ENCODE measurements at places on chromosomes 3 and 15.
A peak's percentile ranks its signal among the peaks of the same experiment; 100 is the strongest.

- no peak for DNase-seq
Measured at GRCh38 chr3:113287111-113287802, 75.9 kb downstream of the BOC start.

GRCh38 chr3:195847055-195847950 lies 35.6 kb upstream of the MUC4 start:
- DNase-seq: no peak

DNA sequence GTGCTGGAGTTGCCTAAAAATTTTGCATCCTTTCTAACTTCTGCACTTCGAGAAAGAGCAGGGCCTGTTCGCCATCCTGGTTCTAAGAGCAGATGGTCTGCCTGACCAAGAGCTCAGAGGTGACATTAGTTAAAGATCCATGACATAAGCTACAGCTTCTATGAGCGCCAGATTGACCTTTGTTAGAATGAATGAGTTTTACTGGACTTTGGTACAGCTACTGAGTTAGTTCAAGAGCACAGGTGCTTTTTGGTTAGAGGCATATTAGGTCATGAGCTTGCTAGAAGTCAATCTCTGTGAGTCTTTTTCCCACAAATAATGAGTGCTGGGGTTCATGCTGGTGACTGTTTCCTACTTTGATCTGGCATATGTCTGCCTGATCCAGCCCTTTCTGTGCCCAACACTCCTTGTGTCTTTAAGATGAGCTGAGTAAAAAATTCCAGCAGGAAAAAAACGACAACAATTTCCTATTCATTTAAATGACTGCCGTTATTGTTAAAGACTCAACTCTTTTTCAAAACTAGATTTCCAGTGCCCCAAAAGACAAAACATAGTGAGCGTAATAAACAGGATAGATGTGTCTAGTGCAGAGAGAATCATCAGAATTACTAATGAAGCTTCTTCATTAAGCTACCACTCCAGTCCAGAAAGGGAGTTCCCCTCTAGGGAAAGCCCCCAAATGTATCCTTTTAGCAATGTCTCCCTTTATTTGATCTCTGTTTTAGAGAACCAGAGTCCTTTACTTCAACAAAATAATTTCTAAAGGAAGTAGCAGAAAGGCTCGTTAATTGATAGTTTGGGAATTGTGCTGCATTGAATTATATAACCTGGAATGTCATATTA lies 152.9 kb downstream of the SLCO3A1 start:
- no peak for DNase-seq

GRCh38 chr3:22377421-22377820 lies 626.4 kb upstream of the ZNF385D start:
- DNase-seq: no peak

- no peak for DNase-seq
Measured at GRCh38 chr15:92425578-92426225, 32.0 kb downstream of the ST8SIA2 start.

GRCh38 chr3:74808506-74809275 lies 194.2 kb upstream of the CNTN3 start:
- no peak for DNase-seq

DNA sequence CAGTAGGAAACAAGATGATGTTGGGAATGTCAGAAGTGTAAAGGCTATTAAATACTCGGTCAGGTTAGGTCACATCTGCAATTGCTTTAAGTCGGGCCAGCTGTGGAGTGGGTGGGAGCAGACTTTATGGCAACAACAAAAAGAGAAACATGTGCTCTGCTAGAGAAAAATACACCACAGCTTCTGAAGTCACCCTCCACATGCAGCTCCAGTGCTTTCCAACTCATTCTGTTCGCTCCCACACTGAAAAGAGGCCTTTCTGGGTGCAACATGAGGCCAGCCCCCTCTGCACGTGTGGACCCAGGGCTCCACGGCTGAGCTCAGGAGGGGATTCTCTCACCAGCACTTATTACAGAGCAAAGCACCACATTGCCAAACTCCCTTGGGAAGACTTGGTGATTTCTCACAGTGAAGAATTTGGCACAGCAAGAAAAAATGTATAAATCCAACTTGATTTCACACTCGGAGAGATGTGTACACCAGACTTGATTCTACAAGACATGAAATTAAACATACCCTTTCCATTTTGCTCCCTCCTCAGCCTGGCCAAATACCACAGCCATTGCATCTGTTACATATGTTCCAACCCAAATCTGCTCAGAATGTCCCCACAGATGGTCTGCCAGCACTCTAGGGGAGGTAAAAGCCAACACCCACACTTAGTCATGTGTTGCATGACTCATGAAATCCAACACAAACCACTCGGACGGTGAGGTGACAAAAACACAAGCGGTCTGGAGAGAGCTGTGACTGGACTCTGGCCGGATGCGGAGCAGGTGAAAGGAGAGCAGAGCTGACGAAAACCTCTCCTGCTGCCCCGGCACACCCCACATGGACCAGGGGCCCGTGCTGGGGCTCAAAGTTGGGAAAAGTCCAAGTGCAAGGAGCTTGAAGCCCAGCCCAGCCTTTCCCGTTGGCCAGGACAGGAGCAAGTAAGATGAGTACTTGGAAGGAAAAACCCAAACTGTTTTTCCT lies 74.6 kb downstream of the ITGB5 start:
- no peak for DNase-seq

DNA sequence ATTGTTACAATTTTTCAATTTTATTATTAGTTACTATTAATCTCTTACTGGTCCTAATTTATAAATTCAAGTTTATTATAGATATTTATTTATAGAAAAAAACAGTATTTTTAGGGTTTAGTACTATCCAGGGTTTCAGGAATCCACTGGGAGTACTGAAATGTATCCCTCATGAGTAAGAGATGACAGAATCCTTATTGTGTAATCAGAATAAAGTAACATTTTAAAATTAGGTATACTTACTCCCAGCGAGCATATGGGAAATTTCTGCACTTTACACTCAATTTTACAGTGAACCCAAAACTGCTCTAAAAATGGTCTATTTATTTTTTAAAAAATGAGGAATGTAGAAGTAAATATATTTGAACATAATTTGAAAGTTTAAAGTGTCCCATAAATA lies 202.7 kb downstream of the CGGBP1 start:
- DNase-seq: no peak

DNA sequence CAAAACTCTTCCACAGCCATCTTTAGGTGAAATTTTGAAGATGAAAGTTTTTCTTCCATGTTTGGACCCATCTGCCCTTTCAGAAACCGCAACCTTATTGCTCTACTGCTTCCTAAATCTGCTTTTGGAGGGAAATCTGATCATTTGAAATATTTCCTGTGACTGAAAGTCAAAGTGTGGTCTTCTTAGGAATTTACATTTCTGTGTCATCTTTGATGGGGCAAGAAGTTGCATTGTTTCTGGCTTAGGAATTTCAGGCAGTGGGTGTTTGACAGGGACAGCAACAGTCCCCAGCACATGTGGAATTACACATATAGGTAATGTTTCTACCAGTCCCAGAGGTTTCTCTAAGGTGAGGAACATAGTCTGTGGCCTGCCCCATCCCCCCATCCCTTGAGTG lies 5.3 kb upstream of the TYRO3 start:
- no peak for DNase-seq

DNA sequence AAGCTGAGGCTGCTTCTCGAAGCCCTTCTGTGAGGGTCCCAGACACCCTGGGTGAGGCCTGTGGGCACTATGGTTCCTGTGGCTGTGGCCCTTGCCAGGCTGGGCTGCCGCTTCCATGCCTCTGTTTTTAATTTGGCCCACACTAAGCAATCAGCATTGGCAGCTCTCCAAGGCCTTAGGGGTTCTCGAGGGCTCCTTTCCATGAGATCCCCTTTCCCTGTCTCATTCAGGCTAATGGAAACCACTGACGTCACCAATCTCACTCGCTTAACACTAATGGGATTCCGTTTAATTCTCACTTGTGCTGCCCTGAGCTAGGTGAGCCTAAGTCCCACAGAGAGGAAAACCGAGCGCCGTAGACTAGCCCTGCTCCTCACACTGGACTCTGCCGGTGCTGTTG lies 60.2 kb upstream of the RAB6B start:
- no peak for DNase-seq

DNA sequence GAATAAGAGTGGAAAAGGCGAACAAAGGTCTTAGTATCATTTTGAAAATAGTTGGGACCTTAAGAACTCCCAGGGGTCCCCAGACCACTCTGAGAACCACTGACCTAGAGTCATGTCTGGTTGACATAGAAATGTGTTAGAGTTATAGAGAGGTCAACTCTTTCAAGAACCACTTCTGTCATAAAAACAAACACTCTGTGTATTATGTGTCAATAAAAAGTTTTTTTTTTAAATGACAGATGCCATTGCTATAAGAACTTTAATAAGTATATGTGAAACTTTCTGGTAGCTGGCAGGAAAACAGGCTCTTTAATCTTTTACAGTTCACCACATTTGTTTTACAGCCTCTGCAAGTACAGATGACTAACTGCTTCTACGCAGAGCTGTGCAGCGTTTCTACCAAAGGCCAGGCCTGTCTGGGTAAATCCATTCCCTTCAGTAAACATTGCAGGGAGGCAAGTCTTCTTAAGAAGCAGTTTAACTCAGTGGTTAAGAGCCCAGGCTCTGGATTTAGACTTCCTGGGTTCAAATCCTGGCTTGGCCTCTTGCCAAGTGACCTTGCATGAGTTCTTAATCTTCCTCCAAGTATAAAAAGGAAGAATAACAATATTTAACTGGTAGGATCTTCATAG lies 56.6 kb downstream of the RFTN1 start:
- DNase-seq: no peak

GRCh38 chr3:126537116-126537729 lies 13.3 kb downstream of the CHST13 start:
- no peak for DNase-seq

GRCh38 chr15:74268020-74268419 lies 31.9 kb downstream of the CCDC33 start:
- DNase-seq: no peak

DNA sequence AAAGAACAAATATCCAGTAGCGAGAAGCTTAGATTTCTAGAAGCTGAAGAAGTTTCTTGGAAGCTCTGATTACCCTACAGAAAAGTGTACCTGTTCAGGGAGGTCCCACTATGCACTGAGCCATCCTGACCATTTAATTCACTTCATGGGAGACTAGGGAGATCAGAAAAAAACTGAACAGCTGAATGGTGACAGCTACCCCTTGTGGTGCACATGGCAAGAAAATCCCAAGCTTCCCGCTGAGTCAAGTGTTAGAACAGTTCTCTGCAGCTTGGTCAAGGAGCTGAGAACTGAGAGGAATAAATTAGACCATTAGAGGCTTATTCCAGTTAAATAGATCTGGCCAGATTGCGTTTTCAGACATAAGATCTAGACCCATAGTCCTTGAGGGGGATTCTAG lies 197.2 kb upstream of the VEPH1 start:
- no peak for DNase-seq

GRCh38 chr3:195809291-195809785 lies 2.4 kb downstream of the MUC4 start:
- no peak for DNase-seq

GRCh38 chr3:125054449-125055329 lies 1.1 kb downstream of the HEG1 start:
- peak; percentile 37 for DNase-seq

DNA sequence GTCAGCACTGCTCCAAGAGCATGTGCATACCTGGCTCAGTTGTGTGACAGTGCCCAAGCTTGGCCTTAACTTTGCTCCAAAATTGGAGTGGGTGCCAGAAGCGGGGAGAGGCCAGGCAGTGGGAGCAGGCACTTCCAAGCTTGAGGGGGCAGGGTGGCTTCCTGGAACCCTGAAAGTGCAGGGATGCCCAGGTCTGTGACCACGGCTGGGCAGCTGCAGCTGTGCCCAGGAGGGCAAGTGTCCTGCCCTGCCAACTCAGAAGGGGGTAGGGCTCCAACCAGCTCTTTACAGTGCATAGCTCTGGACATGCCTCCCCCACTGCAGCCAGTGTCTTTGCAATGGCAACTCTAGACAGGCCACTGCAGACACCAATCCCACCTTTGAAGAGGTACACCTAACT lies 478.6 kb downstream of the OTOL1 start:
- DNase-seq: no peak

DNA sequence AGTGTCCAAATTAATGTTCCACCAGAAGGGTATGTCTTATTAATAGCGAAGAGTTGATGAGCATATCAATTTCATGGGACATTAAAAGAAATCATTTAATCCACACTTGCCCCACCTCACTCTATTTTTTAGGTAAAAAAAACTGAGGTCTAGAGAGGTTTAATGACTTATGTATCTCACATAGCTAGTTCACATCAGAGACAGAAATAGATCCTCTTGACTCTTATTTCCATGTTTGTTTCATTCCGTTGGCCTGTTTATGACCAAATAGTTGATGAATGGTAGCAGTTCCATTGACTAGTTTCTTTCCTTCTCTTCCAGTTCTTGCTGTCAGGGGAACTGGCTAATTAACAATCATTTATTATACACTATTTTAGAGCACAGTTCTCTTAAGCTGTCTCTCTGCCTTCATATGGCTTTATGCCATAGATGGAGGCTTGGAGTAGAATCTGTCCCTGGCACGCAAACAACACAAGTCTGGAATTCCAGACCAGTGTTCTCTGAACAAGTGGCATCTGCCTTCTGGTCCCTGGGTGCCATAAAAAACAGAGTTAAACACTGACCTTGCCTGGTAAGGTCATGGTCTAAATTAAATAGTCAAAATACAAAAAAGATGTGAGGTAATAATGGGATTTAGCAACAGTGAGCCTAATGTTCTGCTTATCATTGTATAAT lies 220.0 kb upstream of the CGNL1 start:
- DNase-seq: no peak

- DNase-seq: no peak
Measured at GRCh38 chr3:64048631-64049061, 25.4 kb upstream of the PSMD6 start.

GRCh38 chr15:89839167-89839810 lies 24.6 kb upstream of the ANPEP start:
- no peak for DNase-seq

DNA sequence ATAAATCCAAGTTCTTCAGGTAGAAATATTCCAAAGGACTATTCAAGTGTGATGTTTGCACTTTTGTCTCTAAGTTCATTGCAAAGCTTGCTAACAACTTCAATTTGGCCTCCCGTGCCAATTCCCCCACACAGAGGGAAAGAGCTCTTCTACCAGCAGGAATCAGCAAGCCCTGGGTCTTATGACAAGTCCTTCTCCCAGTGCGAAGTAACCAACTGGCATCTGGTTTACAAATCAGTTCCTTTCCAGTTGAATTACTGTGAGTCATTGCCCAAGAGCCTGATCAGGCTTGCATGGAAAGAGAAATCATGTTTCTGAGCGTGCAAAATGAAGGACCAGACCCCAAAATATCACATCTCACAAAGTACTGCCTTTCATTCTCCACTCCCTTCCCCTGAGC lies 62.7 kb upstream of the SLCO3A1 start:
- no peak for DNase-seq

DNA sequence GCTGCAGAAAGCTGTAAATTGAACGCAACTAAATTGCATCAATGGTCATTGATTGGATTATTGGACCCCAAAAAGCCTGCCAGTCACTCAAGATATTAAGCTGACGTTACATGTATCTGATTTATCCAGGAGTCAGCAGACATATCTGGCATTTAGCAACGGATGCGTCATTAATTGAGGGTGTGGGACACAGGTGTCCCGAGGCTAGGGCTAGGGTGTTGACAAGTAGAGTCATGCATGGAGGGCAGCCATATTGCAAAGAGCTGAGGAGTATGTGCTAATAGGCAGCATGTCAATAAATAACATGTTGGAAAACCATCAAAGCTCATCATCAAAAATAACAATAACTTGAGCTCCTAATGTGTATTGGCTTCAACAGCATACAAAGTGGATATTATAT lies 234.5 kb upstream of the GOLGA6L4 start:
- no peak for DNase-seq

- DNase-seq: peak; percentile 3
Measured at GRCh38 chr3:173371848-173372487, 25.6 kb upstream of the NLGN1 start.

- DNase-seq: no peak
Measured at GRCh38 chr3:13064159-13064868, 8.9 kb downstream of the IQSEC1 start.

GRCh38 chr3:128701342-128702212 lies 24.4 kb upstream of the RAB7A start:
- no peak for DNase-seq

Data from left kidney (tissue), 8 donors.